ENCODE measurements at places on chromosomes 12 and 14. TPM values are rescaled to one million over a fixed set of nuclear protein-coding genes. Genes with fewer than 3 reads are reported as not detected.

- no peaks in the 10 kb centered on the region for H3K4me1 ChIP-seq
- no peak overlapping the region for H3K4me3 ChIP-seq
- no peaks in the 10 kb centered on the region for H3K36me3 ChIP-seq
- H3K27ac ChIP-seq = no peak overlapping the region
- H3K27me3 ChIP-seq = no peaks in the 10 kb centered on the region
Observed at GRCh38 chr14:44165936-44166335, 341.1 kb downstream of the FSCB start.

- no peak overlapping the region for H3K4me3 ChIP-seq
- no peaks in the 10 kb centered on the region for H3K27me3 ChIP-seq
- DNase-seq = no peak
- peaks cover 77% of the 10 kb centered on the region for H3K36me3 ChIP-seq
- H3K4me1 ChIP-seq = no peaks in the 10 kb centered on the region
Observed at GRCh38 chr12:6442836-6443235, 1.9 kb upstream of the CD27 start.

Gene LMNTD1
- 0.75 TPM for total RNA-seq

Gene P2RX2
- 3.6 TPM for total RNA-seq

Gene ACOT4
- 0.57 TPM for total RNA-seq

GRCh38 chr12:117485984-117486839 is 124.8 kb upstream of the NOS1 start:
- H3K27ac ChIP-seq = no peak overlapping the region
- no peak for DNase-seq
- H3K36me3 ChIP-seq = no peaks in the 10 kb centered on the region
- H3K4me3 ChIP-seq = no peak overlapping the region
- no peaks in the 10 kb centered on the region for H3K4me1 ChIP-seq

Gene RARG
- total RNA-seq = 10.3 TPM

GRCh38 chr14:59181791-59182190 is 6.7 kb upstream of the DAAM1 start:
- H3K4me3 ChIP-seq = no peak overlapping the region
- no peak for DNase-seq
- no peaks in the 10 kb centered on the region for H3K27me3 ChIP-seq
- no peak overlapping the region for H3K27ac ChIP-seq
- H3K36me3 ChIP-seq = no peaks in the 10 kb centered on the region

- DNase-seq = no peak
- H3K36me3 ChIP-seq = peaks cover 85% of the 10 kb centered on the region
- H3K27ac ChIP-seq = peak overlapping the region; percentile 72
- peaks cover 81% of the 10 kb centered on the region for H3K4me1 ChIP-seq
- H3K4me3 ChIP-seq = peak overlapping the region; percentile 15
Observed at GRCh38 chr12:123398550-123399254, 14.8 kb downstream of the KMT5A start.

DNA sequence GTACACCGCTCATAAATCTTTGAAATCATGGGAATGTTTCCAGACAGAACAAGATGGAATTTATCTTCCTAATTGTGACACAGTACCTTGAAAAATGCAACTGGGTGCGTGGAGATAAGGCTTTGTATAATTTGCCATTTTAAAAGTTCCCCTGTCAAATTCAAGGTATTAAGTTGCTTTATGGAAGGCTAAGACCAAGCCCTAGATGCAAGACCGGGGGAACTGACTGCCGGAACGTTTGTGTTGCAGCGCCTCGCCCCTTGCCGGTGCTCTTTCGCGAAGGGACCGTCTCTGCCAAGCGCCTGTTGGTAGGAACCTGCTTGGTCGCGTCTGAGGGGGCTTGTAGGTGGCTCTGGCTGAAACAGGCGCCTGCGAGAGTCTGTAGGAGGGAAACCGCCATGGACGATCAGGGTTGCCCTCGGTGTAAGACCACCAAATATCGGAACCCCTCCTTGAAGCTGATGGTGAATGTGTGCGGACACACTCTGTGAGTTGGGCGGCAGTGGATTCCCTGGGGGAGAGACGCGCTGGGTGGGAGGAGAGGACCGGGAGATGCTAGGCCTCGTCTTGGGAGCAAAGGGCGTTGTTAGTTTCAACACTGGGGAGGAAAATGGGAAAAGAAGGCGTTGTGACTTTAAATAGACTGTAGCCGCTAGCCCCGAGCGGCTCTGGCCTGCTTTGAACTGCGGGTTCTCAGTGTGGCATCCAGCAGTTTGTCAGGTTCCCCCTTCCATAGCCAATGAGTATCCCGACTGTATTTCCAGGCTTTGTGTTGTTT is at the start of gene MNAT1:
TSS of gene MNAT1 (plus strand) at position 297 of the 778 bp plus-strand sequence. CDS start at position 399, 102 bp downstream.
- H3K27ac ChIP-seq = peak within 1 kb of the TSS; percentile 83
- H3K27me3 ChIP-seq = no peaks in the 10 kb centered on the region
- no peaks in the 10 kb centered on the region for H3K36me3 ChIP-seq
- H3K4me3 ChIP-seq = peak within 1 kb of the TSS; percentile 88
- peaks cover 20% of the 10 kb centered on the region for H3K4me1 ChIP-seq

DNA sequence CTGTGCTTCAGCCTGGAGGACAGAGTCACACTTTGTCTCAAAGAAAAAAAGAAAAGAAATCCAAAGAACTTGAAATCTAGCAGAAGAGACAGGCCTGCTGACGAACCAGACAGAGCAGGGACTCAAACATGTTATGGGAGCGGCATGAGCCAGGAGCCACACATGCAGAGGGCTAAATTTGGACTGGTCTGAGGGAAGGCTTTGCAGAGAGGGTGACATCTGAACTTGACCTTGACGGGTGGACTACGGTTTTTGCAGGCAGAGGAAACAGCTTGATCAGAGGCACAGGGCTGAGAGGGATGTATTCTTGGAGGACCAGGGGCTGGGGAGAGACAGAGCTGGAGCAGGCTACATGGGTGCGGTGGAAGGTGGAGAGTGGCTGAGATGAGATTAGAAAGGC is 20.5 kb upstream of the SLC24A4 start:
- no peak for DNase-seq
- no peaks in the 10 kb centered on the region for H3K4me1 ChIP-seq
- no peak overlapping the region for H3K27ac ChIP-seq
- H3K4me3 ChIP-seq = no peak overlapping the region
- no peaks in the 10 kb centered on the region for H3K36me3 ChIP-seq

Gene GLT1D1
- under 0.01 TPM for total RNA-seq

DNA sequence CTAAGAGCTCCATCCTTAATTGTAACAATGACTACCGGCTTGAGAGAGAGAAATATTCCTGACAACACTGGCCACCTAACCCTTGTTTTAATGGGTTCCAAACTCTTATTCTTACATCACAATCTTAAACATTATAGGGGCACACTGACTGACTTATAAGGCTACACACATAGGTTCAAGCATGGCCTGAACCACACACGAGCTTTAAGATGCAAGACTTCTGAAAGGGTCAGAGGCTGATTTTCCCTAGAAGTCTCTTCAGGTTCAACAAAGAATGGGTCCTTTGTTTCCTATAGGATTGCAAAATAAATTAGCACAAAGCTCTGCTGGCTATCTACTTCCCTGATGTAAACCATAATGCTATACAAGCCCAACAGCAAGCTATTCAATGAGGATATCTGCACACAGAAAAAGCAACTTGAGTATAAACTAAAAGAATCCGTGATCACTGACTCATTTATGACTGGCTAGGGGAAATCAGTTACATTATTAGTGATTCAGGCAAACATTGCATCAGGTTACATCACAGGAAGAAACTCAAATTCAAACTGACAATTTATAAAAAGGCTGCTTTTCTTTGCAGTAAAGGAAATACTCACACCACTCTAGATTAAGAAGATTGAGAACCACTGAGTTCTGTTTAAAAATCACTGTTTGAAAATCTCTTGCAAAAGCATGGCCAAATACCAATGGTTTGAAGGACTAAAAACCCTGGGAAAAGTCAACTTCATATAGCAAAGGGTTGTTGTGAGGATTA is 8.5 kb downstream of the BTG1 start:
- H3K4me3 ChIP-seq = peak overlapping the region; percentile 77
- DNase-seq = no peak
- peaks cover 14% of the 10 kb centered on the region for H3K36me3 ChIP-seq

- no peak for DNase-seq
- peak overlapping the region; percentile 24 for H3K4me3 ChIP-seq
- H3K4me1 ChIP-seq = peaks cover 30% of the 10 kb centered on the region
- H3K27ac ChIP-seq = peak overlapping the region; percentile 57
- no peaks in the 10 kb centered on the region for H3K36me3 ChIP-seq
- H3K27me3 ChIP-seq = no peaks in the 10 kb centered on the region
Observed at GRCh38 chr12:15001733-15002382, 29.0 kb downstream of the PDE6H start.

Gene USP44
- 6.2 TPM for total RNA-seq

Gene NYNRIN
- total RNA-seq = 16.1 TPM

GRCh38 chr12:643475-644302 is 19.6 kb downstream of the NINJ2 start:
- H3K36me3 ChIP-seq = no peaks in the 10 kb centered on the region
- H3K27me3 ChIP-seq = no peaks in the 10 kb centered on the region
- peaks cover 44% of the 10 kb centered on the region for H3K4me1 ChIP-seq
- H3K27ac ChIP-seq = peak overlapping the region; percentile 97
- no peak for DNase-seq

Gene TAS2R42
- total RNA-seq = not detected

Gene ANG
- 17.5 TPM for total RNA-seq

GRCh38 chr12:80157645-80158044 is 58.3 kb downstream of the OTOGL start:
- H3K36me3 ChIP-seq = no peaks in the 10 kb centered on the region
- DNase-seq = no peak
- H3K27me3 ChIP-seq = no peaks in the 10 kb centered on the region
- no peaks in the 10 kb centered on the region for H3K4me1 ChIP-seq

- H3K4me3 ChIP-seq = no peak overlapping the region
- no peaks in the 10 kb centered on the region for H3K36me3 ChIP-seq
- DNase-seq = no peak
- peaks cover 8% of the 10 kb centered on the region for H3K4me1 ChIP-seq
- no peaks in the 10 kb centered on the region for H3K27me3 ChIP-seq
Observed at GRCh38 chr12:98639491-98639890, 5.1 kb downstream of the IKBIP start.

Gene LTBR
- total RNA-seq = 144 TPM

DNA sequence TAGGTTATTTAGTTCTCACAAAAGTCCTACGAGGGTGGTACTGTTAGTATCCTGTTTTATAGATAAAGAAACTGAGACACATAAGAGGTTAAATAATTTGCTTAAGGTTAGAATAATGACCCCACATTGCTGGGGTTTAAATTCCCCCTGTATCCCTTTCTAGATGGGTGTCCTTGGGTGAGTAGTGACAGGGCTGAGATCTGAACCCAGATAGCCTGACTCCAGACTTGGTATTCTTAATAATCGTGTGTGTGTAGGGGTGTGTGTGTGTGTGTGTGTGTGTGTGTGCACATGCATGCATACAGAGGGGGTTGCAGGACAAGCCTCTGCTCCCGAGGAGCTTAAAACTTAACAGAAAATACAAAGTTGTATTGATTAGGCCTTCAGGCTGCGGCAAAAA is 96.7 kb upstream of the PSMC1 start:
- no peak overlapping the region for H3K4me3 ChIP-seq
- no peaks in the 10 kb centered on the region for H3K36me3 ChIP-seq
- no peak overlapping the region for H3K27ac ChIP-seq
- no peaks in the 10 kb centered on the region for H3K27me3 ChIP-seq
- no peaks in the 10 kb centered on the region for H3K4me1 ChIP-seq
- DNase-seq = no peak

Gene EGLN3
- 24.0 TPM for total RNA-seq

DNA sequence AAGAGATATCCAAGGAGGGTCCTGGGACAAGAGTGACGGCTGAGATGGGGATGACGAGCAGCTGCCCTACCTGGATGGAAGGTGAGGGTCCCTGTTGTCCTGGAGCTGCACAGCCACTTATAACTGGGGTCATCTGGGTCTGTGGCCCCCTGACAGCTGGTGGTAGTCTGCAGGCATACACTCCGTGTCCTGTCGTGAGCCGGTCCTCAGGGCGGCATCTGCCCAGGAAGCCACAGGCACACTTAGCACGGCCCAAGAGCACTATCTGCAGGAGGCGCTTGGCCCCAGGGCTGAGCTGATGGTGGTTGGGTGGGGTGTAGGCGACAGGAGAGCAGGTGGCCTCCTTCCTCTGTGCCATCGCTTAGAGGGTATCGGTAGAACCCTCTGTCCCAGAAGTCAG is 248.1 kb downstream of the CACNA1C start:
- H3K27me3 ChIP-seq = no peaks in the 10 kb centered on the region
- DNase-seq = no peak
- H3K27ac ChIP-seq = peak overlapping the region; percentile 67
- H3K4me1 ChIP-seq = peaks cover 72% of the 10 kb centered on the region
- H3K4me3 ChIP-seq = no peak overlapping the region
- H3K36me3 ChIP-seq = no peaks in the 10 kb centered on the region

Gene CMAS
- 36.4 TPM for total RNA-seq

Gene SSTR1
- 0.42 TPM for total RNA-seq

Gene MMP17
- 4.8 TPM for total RNA-seq

Gene CFAP54
- 3.0 TPM for total RNA-seq

Gene GPR137C
- 0.40 TPM for total RNA-seq

DNA sequence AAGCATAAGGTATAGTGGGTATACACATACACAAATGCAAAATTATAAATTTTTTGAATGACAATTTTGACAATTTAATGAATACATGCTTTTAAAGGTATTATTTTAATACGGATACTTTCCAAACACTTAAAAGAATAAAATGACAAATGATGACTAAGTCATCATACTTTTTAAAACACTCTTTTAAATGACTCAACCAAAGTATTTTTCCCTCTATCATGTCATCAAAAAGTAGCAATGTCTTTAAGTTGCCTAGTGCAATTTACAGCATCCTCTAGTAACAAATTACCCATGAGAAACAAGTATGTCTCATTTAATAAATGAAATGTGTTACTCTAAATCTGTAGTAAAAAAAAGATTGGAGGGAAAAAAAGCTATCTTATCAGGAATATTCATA is 73.3 kb downstream of the RPS6KA5 start:
- no peaks in the 10 kb centered on the region for H3K36me3 ChIP-seq
- no peak overlapping the region for H3K4me3 ChIP-seq
- DNase-seq = no peak
- no peaks in the 10 kb centered on the region for H3K27me3 ChIP-seq
- H3K27ac ChIP-seq = no peak overlapping the region

GRCh38 chr12:65510584-65511050 is 232.1 kb downstream of the MSRB3 start:
- H3K4me3 ChIP-seq = no peak overlapping the region
- no peaks in the 10 kb centered on the region for H3K36me3 ChIP-seq
- peaks cover 21% of the 10 kb centered on the region for H3K4me1 ChIP-seq
- DNase-seq = no peak

Gene RNF212B
- not detected for total RNA-seq

Gene RAB2B
- total RNA-seq = 26.7 TPM
